Activated T-helper 1 cell treated with anti-CD3 and anti-CD28 coated beads, Interleukin-2, amount 50 U/mL, for 16 hours (primary cell): ENCODE measurements at places on chromosomes 5 and 9.

- DNase-seq, result no peak
These were observed 13.1 kb upstream of the CARD19 start for GRCh38 chr9:93082841-93083411.

- no peak for DNase-seq
These were observed 8.0 kb downstream of the WHRN start for GRCh38 chr9:114497236-114497635.

- DNase-seq, result no peak
These were observed 132.2 kb upstream of the HMHB1 start for GRCh38 chr5:143679777-143680176.

- DNase-seq, result no peak
These were observed 59.8 kb downstream of the NREP start for GRCh38 chr5:111697215-111697614.

GRCh38 chr5:67495072-67495471 is 298.5 kb upstream of the CD180 start:
- no peak for DNase-seq

DNA sequence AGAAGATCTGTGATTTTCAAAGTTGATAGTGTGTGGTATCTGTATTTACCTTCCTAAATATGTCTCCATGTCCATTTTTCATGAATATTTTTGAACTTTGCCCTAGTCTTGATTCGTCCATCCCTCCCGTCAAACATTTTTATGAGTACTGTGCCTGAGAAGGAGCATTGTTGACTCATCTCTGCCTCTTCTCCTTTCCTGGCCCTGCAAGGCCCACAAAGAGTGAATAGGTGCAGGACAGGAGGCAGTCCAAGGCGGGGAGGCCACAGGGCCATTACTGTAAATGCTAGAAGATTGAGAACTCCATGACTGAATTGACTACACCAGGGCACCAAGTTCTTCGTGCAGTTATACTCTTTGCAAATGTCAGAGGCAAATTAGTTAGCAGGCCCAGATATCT is 200.9 kb downstream of the ZSWIM6 start:
- no peak for DNase-seq

DNA sequence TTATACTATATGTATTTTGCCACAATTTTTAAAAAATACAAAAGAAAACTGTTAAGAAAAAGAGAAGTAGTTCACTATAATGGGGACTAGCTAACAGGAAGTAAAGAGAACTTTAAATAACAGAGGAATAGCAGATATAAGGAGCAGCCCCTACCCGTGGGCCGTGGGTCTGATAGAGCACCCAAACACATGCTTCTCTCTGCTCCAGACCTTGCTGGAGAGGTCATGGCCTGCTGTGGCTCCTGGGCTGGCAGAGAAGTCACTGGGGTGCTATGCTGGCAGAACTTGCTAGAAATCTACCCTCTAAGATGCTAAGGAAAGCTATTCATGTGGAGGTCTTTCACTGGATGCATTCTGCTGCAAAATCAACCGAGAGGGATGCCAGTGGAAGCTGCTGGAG is 10.0 kb upstream of the TNFAIP8 start:
- DNase-seq, result no peak
